ENCODE measurements at places on chromosomes 16 and 17.

DNA sequence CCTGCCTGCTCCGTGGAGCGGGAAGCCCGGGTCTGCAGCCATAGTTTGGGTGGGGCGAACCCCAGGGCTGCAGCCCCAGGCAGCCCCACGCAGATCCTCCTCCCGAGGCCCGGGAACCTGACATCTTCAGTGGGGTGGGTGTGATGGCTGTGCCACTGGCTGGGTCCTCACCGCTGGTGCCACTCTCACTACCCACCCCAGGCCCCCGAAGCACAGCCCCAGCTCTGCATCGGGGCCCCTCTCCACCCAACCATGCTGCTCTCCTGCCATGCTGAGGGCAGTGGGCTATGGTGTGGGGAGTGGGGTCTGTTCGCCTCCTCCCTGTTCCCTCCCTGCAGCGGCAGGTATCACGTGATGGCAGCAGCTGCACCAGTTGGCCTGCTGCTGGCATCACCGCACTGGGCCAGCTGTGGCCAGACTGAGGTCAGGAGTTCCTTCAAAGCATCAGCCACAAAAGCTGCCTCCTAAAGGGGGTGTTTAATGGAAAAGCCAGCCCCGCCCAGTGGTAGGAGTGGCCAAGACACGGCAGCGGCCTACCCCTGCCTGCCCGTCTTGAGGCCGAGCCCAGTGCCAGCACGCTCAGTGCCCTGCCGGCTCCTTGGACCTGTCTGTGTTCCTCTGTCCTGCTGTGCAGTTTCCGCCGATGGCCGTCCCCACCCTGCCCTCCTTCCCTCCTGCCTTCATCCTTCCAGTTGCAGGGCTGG lies 10.8 kb downstream of the KCTD5 start:
- peak; percentile 31 for ATAC-seq

DNA sequence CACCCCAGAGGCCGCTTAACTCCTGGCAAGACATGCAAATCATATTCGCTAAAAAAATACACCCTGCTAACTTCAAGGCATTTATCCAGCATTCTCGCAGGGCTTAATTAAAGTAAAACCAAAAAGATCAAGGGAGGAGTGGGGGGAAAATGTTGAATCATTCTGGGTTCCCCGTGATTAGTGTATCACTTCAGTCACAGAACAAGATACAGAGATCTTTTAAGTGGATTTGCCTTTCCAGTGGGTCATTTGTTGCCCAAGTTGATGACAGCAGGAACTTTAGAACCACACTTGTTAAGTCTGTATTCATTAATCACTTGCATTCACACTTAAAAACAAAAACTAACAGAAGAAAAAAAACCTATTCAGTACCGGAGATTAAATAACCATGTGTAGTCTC lies 17.3 kb downstream of the CRYBA1 start:
- ATAC-seq, result no peak

DNA sequence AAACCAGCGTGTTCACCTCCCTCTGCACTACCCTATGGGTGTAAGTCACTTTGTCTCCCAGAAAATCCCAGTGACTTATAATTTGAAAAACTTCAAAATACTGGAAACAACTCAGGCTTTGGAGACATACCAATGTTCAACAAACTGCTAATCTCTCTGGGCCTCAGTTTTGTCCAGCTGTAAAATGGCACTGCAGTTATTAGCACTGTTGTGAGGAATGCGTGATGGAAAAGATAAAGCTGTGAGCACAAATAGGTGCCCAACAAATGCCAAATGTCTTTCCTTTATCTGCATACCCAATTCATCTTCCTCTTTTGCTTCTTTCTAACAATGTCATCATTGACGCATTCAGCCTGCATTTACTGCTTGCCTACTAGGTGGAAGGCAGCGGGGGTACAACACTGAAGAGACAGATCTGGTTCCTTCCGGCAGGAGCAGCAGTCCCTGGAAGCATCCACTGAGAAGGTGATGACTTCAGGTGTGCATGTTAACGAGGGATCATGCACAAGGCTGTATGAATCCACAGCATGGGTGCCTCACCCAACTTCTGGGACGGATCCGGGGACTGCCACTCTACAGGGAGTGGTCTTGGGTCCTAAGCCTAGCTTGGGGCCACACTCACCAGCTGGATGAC lies 63.4 kb downstream of the CYTH1 start:
- ATAC-seq, result no peak

DNA sequence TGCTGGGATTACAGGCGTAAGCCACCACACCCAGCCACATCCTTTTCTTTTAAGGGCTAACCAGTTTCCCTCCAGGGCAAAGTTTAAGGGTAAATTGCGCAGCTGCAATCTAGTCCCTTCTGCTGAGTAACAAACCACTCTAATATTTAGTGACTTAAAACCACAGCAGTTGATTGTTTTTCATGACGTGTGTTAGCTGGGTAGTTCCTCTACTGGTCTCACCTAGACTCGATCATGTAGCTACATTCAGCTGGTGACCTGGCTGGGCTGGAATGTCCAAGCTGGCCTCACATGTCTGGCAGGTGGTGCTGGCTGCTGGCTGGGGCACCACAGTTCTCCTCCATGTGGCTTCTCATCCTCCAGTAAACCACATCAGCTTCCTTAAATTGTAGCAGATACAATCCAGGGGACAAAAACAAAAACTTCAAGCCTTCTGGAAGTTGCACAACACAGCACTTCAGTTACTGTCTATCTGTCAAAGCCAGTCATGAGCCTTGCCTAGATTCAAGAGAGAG lies 75.5 kb downstream of the GPRC5B start:
- ATAC-seq, result peak; percentile 26

DNA sequence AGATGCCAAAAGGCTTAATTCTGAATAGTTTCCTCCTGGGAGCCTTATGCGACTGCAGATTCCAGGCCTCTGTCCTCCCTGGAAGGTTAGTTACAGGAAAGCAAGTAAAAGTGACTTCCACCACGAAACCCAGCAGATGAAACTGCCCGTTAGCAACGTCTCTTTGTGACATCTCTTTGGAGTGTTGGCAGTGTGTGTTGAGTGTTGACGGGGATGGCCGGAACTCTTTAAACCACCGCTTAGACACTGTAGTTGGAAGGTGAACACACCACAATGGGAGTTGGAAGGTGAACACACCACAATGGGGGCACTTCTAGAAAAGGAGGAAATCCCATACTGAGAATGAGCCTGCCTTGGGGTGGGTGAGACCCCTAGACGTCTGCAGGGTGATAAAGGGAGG lies 858 bp downstream of the SKAP1 start:
- no peak for ATAC-seq

DNA sequence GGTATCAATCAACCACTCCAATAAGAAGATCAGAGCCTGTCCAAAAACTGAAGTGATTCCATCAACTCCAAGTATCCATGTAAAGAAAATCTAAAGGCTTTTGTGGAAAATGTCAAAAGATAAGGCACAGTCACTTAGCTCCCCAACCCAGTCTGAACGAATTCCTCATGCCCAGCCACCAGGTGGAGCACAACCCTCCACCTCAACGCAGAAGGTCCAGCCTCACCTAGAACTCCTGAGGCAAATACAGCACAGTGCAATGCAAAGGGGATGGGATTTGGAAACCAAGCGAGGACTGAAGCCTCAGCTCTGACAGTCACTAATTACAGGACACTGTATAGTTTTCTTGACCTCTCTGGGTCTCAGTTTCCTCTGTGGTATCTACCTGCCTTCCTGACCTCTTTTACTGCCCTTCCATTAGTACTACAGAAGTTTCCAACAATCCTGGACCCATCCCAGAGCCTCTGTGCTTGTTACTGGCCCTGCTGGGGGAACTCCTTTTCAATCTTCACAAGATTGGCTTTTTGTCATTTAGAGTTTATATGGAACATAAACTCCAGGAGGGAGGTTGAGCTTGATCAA lies 2.0 kb downstream of the NCBP3 start:
- no peak for ATAC-seq

Data from gastroesophageal sphincter (tissue), 4 donors.